CD4-positive, alpha-beta T cell treated with Interleukin-6 for 4 hours (primary cell): ENCODE measurements at places on chromosomes 4 and X.

DNA sequence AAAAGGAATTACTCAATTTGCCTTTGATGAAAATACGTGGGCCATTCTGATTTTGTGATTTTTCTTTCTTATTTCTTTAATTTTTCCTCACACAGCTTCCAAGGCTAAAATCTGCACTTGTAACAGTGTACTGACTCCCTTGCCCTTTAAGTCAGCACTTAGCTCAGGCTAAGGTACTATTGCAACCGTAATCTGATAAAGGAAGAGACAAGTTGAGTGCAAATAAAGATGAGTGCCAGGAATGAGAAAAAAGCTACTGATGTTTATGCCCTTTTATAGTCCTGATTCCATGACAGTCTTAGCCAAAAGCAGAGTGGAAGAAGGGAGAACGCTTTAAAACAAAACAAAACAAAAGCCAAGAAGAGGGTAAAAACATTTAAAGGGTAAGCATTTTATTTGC is 6.0 kb downstream of the DMD start:
- no peak for DNase-seq

GRCh38 chrX:68831405-68832100 is 2.7 kb downstream of the EFNB1 start:
- no peak for DNase-seq

DNA sequence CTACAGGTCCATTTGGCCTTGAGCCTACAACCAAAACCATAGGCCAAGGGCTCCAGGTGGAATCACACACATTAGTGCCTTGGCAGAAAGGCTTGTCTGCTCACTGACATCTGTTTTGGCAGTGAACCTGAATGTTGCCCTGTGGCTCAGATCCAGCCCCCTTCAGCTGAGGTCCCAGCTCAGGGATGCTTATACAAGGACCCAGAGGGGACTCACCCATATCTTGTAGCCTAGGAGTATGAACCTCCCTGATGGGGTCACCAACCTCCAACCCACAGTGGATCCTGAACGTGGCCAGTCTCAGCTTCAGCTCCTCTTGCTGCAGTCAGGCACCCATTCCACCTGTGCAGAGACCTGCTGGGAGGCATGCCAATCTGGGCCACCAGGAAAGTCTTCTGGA is 50.8 kb upstream of the HMX1 start:
- DNase-seq, result no peak

DNA sequence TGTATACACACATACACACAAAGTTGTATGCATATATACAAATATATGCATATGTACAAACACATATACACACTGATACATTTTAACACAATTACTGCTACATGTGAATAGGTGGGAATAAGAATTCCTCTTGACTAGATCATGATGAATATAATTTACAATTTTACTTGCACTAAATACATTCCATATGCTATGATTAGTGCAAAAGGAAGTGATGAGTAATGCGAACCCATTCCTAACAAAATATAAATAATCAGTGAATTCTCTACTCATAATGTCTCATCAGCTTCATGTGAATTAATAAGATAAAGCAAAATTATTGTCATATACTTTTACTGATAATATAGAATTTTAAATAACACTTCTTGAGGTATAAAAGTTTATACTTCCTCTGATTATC is 1077.3 kb upstream of the PCDH10 start:
- DNase-seq, result no peak
